Testis (tissue), 5 donors: ENCODE measurements at places on chromosomes 12 and 14.

DNA sequence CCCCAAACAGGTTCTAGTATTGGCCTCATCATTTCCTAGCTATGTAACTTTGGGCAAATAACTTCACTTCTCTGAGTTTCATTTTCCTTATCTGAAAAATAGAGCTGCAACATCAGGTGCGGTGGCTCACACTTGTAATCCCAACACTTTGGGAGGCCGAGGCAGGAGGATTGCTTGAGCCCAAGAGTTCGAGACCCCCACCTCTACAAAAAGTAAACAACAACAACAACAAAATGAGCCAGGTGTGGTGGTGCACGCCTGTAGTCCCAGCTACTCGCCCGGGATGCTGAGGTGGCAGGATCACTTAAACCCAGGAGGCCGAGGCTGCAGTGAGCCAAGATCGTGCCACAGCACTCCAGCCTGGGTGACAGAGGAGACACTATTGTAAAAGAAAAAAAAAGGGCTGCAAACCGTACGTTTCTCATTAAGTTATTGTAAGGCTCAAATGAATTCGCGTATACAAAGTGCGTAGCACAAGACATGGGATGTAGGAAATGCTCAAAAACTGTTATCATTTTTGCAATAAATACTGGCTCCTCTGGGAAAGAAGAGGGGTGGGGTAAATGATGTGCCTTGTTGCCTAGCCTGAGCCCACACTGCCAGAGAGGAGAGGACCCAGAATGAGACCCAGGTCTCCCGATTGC lies 903 bp downstream of the C12orf76 start:
- DNase-seq, result no peak
- no peak overlapping the region for H3K27ac ChIP-seq
- H3K4me3 ChIP-seq, result peak overlapping the region; percentile 86
- no peaks in the 10 kb centered on the region for H3K27me3 ChIP-seq
- no peaks in the 10 kb centered on the region for H3K36me3 ChIP-seq

DNA sequence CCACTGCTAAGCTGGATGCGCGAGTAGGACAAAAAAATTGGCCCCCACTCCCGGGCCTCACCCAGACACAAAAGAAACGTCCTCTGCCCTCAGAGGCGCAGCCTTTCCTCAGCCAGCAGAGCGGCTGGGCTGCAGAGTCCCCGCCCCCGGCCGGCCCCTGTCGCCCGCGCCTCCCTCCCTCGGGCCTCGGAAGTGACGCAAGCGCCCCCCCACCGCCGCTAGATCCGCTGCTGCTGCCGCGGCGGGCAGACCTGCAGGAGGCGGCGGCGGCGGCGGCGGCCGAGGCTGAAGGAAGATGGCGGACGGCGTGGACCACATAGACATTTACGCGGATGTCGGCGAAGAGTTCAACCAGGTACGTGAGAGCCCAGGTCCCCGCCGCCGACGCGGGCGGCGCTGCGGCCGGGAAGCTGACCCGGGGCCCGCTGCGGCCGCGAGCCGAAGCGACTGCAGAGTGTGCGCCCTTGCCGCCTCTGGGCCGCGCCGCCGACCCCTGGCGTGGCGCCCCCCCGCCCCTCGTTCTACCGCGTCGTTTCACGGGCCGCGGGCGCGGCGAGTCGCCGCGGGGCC lies at the start of gene CPSF6:
CPSF6 (plus strand) TSS at position 218 of the 570 bp plus-strand sequence; CDS start at position 296, 78 bp downstream.
- peak within 1 kb of the TSS; percentile 98 for H3K27ac ChIP-seq
- no peaks in the 10 kb centered on the region for H3K27me3 ChIP-seq
- H3K36me3 ChIP-seq, result no peaks in the 10 kb centered on the region
- peak within 1 kb of the TSS; percentile 93 for H3K4me3 ChIP-seq
- peaks cover 29% of the 10 kb centered on the region for H3K4me1 ChIP-seq

GRCh38 chr14:78834766-78835451 lies 664.7 kb downstream of the NRXN3 start:
- DNase-seq, result peak; percentile 22
- H3K4me1 ChIP-seq, result no peaks in the 10 kb centered on the region
- H3K4me3 ChIP-seq, result no peak overlapping the region
- no peaks in the 10 kb centered on the region for H3K27me3 ChIP-seq
- H3K27ac ChIP-seq, result no peak overlapping the region
- H3K36me3 ChIP-seq, result no peaks in the 10 kb centered on the region

DNA sequence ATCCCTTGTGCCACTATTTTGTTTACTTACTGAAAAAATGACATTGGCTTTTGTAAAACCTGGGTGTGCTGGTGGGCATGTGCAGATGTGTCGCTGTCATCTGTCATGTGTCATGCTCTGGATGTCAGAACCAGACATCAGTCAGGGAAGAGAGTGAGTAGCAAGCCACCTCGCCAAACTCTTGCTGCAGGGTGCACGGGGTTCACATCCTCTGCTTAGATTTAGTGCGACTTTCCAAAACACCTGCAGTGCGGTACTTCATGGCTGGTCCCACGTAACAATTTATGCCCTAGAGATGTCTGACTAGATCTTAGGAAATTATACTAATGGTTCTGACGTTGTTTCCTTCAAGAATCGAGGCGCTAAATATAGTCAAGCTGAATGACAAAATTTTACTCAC lies 106.7 kb downstream of the CRADD start:
- no peaks in the 10 kb centered on the region for H3K36me3 ChIP-seq
- no peak for DNase-seq
- H3K27me3 ChIP-seq, result no peaks in the 10 kb centered on the region
- peaks cover 16% of the 10 kb centered on the region for H3K4me1 ChIP-seq
- H3K4me3 ChIP-seq, result no peak overlapping the region

GRCh38 chr12:42237052-42237852 lies 796 bp downstream of the YAF2 start:
- DNase-seq, result peak; percentile 83
- peak overlapping the region; percentile 80 for H3K4me3 ChIP-seq
- no peaks in the 10 kb centered on the region for H3K36me3 ChIP-seq
- no peaks in the 10 kb centered on the region for H3K27me3 ChIP-seq

- H3K27ac ChIP-seq, result no peak overlapping the region
- H3K36me3 ChIP-seq, result no peaks in the 10 kb centered on the region
- H3K4me1 ChIP-seq, result no peaks in the 10 kb centered on the region
- no peak for DNase-seq
- no peaks in the 10 kb centered on the region for H3K27me3 ChIP-seq
- H3K4me3 ChIP-seq, result no peak overlapping the region
These were observed 166.7 kb downstream of the TMEM117 start for GRCh38 chr12:44002607-44003006.

DNA sequence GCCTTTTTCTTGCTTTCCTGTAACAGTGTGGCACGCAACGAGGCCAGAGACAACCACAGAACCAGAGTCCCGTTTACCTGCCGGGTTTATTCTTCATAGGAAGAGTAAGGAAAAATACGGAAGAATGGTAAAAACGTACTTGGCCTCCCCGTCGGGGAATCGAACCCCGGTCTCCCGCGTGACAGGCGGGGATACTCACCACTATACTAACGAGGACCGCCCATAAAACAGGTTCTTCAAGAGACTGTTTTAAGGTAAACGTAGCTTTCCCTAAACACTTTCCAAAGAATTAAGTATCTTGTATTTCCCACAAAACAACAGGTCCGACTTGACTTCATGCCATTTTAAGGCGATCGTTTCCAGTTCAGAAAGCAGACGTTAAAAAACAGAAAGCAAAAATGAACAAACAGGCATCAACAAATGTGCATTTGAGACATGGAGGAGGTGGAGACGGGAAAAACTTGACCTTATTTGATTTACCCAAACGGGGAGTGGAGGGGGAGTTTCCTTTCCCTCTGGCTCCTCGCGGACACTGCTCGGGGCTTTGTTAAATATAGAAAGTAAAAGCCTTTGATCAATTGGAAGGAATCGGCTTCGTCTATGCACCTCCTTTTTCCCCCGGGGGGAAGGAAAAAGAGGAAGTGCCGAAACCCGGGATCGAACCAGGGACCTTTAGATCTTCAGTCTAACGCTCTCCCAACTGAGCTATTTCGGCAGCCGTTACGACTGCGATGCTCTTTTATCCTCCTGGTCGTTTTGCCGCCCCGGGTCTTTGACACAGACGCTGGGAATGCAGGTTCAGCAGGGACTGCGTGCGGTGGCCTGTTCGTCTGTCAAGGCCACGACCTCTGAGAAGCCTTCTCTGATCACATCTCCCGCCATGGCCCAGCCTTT lies 13.0 kb upstream of the UBC start:
- H3K27ac ChIP-seq, result peak overlapping the region; percentile 97
- no peaks in the 10 kb centered on the region for H3K36me3 ChIP-seq
- DNase-seq, result peak; percentile 96
- H3K27me3 ChIP-seq, result no peaks in the 10 kb centered on the region

GRCh38 chr14:76769636-76770292 lies 8.5 kb downstream of the VASH1 start:
- H3K36me3 ChIP-seq, result no peaks in the 10 kb centered on the region
- peaks cover 34% of the 10 kb centered on the region for H3K4me1 ChIP-seq

DNA sequence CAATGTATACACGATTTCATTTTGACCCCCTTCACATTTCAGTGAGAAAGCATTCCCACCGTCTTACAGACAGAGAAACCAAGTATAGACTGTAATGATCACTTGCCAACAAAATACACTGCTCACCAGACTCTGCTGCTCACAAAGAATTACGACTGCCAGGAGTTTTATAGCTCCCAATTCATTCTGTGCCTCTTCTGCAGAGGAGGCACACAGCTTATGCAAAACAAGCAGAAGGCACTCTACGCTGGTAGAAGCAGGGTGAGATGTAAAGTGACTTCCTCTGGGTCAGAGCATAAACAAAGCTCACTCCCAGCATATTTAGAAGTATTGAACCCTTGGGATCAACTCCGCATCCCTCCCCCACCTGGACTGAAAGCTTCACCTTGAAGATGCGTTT lies 14.6 kb downstream of the SPTB start:
- no peak overlapping the region for H3K27ac ChIP-seq
- no peak overlapping the region for H3K4me3 ChIP-seq
- DNase-seq, result no peak
- H3K4me1 ChIP-seq, result no peaks in the 10 kb centered on the region
- no peaks in the 10 kb centered on the region for H3K36me3 ChIP-seq
